Stimulated activated CD8-positive, alpha-beta memory T cell treated with anti-CD3 and anti-CD28 coated beads, Interleukin-15, amount 100 ng/mL, for 4 hours (primary cell): ENCODE measurements at places on chromosomes 3 and 15.

DNA sequence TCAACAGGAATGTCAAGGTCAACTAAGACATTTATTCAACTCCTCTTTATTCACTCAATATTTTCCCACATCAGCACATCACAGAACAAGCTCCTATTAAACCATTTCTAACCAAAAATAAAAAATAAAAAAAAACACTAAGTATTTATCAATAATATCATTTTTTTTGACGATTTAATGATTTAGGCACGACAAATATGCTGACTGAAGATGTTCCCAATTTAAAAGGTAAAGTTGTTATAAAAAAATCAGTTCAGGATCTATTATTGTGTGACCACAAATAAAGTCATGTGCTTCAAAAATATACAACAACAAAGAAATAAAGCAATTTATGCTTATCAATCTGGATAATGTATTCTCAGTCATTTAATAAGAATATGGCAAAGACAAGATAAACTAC lies 16.2 kb downstream of the DPH6 start:
- DNase-seq, result no peak

DNA sequence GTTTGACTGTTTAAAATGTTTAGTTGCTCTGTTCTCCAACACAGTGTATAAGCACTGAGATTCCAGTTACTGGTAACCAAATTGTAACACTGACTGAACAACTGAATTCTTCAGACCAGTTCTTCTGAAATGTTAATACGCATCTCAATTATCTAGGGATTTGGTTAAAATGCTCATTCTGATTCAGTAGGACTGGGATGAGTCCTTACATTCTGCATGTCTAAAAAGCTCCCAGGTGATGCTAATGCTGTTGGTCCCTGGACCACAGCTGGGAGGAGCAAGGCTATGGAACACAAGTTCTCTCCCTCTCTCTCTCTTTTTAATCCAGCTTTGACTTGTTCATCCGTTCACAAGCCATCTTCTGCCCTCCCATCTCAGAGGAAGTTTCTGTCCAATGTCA lies 380.3 kb downstream of the MAGI1 start:
- DNase-seq, result no peak

GRCh38 chr3:41365973-41366372 lies 166.7 kb downstream of the CTNNB1 start:
- DNase-seq, result no peak

DNA sequence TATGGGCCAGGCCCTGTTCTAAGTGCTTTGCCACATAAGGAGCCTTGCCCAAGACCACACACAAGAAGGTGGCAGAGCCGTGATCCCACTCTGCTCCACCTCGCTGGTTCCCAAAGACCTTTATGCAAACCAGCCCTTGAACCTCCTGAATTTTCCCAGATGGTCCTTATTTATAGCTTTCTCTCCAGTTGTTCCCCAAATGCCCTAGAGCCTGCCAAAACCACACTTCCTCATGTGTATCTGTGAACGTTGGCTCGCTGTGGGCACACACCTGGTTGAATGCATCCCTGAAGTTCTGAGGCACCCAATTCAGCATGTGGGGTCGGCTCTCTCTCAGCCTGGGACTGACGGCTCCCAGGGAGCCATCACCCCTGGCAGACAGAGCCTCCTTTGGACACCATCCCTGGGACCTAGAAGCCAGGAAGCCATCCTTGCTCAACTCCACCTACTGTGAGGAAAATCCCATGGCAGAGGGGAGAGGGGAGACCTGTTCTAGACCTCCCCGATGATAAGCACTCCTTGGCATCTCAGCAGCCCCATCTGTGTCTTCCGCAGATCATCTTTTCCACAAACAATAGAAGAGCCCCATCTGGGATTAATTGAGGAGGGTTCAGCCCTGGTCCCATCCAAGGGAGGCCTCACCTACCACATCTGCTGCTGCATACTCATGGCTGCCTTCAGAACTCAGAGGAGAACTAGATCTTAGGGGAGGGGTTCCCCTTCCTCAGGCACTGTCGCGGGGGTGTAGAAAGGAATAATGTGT lies 42.3 kb upstream of the LIMD1 start:
- DNase-seq, result no peak

GRCh38 chr3:32411442-32411841 lies 19.8 kb downstream of the CMTM7 start:
- no peak for DNase-seq

- DNase-seq, result no peak
Observed at GRCh38 chr3:59185591-59186369, 136.0 kb upstream of the CFAP20DC start.

- no peak for DNase-seq
Observed at GRCh38 chr3:179801263-179801662, 148.4 kb downstream of the USP13 start.

DNA sequence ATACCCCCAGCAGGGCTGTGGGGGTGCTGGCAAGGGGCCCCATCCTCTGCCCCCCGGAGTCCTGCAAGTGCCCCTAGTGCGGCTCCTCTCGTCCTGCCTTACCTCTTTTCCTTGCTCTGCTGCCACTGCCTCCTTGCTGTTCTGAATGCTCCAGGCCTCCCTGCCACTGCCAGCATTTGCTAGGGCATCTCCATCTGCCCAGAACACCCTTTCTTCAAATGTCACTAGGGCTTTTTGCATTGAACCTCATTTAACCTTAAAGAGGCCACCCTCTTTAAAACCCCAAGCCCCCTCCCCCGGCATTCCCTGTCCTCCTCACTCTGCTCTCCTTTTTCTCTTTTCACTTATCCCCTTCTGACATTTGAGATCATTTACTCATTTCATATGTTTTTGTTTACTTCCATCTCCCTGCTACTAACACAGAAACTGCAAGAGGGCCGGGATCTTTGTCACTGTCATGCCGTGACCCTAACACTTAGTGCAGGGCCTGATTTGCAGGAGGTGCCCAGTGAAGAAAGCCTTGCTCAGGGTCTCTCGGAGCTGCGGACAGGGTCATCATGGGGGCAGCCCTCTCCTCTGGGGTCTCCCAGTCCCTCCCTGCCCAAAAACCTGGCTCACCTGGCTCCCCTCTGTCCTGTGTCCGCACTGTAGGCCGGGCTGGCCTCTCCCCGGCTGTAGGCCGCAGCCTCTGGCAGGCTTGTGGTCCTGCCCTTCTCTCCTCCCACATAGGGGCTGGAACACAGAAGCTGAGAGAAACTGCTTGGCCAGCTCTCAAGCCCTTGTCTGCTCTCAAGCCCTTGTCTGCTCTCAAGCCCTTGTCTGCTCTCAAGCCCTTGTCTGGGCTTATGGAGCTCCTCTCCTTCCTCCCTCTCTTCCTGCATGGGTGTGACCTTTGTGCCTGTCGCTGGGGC lies at the start of gene ACOX2:
ACOX2 (minus strand) TSS at position 690 of the 911 bp plus-strand sequence. CDS start 2,084 bp downstream, outside the sequence.
- DNase-seq, result no peak

GRCh38 chr3:43699864-43700263 lies 9.1 kb downstream of the ABHD5 start:
- DNase-seq, result no peak

GRCh38 chr15:38028869-38029268 lies 94.4 kb downstream of the TMCO5A start:
- DNase-seq, result no peak

GRCh38 chr3:65178703-65179102 lies 490.9 kb upstream of the ADAMTS9 start:
- DNase-seq, result no peak

DNA sequence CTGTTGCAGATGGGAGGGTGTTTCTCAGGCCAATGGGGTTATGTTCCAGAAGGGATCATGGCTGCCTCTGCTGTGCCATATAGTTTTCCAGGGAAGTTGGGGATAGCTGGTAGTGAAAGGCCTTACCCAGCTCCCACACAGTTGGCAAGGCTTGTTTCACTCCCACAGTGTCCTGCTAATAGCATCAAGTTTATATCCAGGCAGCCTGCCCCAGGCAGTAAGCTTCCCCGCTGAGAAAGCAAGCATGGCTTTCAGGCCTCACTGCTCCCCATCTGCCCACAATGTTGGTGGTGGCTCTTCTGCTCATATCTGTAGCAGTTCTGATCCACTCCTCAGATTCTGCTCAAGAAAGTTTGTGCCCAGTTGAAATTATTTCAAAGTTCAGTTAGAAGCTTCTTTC lies 50.9 kb upstream of the DCBLD2 start:
- no peak for DNase-seq

GRCh38 chr3:175233957-175234940 lies 375.1 kb downstream of the NAALADL2 start:
- no peak for DNase-seq

DNA sequence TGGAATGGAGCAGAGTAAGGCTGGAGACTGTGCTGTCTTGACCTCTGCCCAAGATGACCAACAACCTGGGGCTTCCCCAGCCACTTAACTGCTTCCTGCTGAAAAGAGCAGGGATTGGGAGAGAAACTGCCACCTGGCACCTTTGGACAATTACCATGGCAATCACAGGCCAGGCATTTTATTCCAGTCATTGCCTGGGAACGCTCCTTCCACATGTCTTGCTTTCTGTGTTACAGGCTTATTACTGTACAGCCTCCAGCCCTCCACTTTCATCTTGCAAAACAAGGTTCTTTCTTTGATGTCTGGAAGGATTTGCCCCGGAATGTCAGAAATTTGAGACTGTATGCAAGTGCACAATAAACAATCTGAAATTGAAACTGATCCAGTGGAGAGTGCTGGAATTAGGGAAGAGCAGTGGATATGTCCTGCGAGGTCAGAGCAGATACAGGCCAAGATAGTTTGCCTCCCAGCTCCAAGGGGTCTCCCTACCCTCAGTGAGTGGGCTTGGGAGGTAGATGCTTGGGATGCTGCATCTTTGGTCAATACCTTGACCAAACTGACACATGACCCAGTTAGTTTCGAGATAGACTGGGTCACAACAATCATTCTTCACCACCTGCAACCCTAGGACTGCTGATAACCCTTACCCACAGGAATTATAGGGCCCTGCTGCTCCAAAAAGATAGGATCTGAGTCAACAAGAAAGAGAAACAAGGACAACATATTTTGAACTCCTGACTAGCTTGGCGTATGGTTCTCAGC lies 2.7 kb downstream of the PPP1R14D start:
- no peak for DNase-seq

DNA sequence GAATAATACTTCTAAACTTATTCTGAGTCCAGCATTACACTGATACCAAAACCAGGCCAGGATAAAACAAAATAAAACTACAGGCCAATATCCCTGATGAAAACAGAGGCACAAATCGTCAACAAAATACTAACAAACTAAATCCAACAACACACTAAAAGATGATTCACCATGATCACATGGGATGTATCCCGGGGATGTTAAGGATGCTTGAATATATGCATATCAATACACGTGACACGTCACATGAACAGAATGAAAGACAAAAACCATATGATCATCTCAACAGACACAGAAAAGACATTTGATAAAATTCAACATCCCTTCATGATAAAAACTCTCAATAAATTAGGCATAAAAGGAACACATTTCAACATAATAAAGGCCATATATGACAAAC lies 91.5 kb downstream of the CSNK1G1 start:
- DNase-seq, result no peak

DNA sequence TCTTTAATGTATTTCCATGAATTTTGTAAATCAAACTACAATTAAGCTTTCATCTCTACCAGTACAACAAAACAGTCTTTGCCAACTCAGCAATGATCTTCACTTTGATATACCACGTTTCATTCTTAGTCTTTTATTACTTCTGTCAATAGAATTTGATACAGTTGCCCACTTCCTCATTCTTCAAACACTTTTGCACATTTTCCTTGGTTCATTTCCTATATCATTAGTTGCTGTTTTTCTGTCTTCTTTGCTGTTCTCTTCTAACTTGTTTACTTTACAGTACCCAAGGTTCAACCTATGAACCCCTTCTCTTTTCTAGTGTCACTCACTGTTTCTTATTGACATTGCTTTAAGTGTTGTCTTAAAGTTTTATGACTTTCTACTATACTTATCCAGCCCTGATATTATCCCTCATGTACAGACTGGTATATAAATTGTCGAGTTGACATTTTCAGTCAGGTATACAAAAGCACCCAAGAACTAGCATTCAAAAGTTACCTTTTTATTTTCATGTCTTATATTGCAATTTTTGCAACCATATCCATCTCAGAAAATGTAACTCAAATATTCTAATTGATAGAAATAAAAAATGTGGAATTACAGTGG lies 903.1 kb downstream of the NSUN3 start:
- DNase-seq, result no peak

DNA sequence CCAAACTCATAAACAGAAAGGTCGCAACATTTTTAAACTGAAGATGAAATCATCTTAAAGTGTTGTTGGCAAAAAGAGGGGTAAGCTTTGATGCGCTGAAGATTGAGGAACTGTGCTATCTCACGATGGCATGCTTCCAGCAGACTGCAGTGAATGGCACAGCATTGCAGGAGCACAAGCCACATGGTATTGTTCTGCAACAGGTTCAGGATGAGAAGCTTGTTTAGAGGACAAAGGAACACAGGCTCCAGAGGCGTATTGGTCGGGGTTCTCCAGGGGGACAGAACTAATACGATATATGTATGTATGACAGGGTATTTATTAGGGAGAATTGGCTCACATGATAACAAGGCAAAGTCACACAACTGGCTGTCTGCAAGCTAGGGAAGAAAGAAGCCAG lies 13.8 kb upstream of the PLD1 start:
- DNase-seq, result no peak

GRCh38 chr15:73926219-73927002 lies at the start of gene LOXL1:
Gene LOXL1, plus strand, starts transcription at chr15:73926462. Its CDS starts 322 bp downstream, at chr15:73926784.
- DNase-seq, result no peak

GRCh38 chr3:34386309-34386708 lies 587.9 kb downstream of the PDCD6IP start:
- no peak for DNase-seq

DNA sequence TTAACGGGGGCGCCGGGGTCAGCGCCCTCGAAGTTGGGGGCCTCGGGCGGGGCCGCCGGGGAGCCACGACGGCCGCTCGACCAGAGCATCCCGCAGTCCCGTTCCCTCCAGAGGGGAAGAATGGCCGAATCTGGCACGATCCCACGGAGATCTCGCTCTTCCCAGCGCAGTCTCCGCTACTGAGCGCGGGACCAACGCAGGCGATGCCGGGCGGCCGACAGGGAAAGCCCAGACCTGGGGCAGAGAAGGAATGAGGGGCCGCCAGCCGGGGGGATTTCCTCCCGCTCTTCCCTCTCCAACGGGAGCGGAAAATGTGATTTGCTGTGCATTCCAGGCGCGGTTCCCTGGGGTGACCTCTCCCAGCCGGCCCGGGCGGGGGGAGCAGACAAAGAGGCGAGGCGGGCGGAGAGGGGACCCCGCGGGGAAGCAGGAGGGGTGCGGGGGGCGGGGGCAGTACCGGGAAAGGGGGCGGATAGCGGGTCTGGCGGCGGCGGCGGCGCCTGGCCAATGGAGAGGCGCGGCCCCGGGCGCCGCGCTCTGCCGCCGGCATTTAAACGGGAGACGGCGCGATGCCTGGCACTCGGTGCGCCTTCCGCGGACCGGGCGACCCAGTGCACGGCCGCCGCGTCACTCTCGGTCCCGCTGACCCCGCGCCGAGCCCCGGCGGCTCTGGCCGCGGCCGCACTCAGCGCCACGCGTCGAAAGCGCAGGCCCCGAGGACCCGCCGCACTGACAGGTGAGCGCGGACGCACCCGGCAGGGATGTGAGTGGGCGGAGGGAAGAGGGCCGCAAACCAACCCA lies at the start of gene GREM1:
GREM1 (plus strand) TSS at position 579 of the 801 bp plus-strand sequence. CDS start 12,687 bp downstream, outside the sequence.
- no peak for DNase-seq
